NCI-H1417 treated with DMSO at 0.1 percent for 48 hours (cell line): ENCODE measurements at places on chromosomes 11 and 22.

GRCh38 chr22:35913925-35914324 lies 114.7 kb downstream of the RBFOX2 start:
- no peak for DNase-seq

GRCh38 chr11:129248618-129249017 lies 56.5 kb upstream of the ARHGAP32 start:
- DNase-seq: no peak

DNA sequence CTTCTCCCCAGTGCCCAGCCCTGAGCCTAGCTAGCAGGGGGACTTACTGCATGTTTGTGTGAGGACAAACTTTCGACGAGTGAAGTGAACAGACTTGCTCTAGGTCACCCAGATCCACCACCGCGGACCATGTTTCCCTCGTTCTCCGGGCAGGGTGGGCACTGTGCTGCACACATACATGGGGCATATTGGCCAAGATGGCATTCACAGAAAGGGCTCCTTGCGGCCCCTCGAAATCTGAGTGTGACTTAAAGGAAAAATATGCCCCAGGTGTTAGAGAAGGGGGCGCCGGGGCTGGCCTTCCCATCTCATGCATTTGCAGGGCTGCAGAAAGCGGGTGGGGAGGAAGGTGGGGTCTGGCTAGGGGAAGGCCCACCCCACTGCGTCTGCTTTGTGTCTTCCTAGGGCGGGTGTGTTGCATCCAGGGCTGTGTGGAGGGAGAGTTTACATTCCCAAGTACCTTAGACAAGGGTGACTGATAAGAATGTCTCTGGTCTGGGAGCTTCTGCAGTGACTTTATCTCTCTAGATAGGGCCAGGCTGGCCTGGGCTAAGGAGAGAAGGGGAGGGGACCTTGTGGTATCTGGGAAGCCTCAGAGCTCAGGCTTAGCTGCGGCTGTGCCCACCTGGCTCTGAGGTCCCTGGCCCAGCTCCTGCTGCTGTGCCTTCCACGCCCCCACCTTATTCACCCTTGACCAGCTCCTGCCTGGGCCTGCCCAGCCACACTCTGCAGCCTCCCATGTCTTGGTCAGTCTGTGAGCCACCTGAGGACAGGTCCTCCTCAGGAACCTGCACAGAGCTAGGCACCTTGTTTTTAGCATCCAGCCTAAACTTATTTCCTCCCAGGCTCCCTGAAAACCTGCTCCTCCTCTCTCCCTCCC lies 45.8 kb downstream of the LRRC32 start:
- no peak for DNase-seq

DNA sequence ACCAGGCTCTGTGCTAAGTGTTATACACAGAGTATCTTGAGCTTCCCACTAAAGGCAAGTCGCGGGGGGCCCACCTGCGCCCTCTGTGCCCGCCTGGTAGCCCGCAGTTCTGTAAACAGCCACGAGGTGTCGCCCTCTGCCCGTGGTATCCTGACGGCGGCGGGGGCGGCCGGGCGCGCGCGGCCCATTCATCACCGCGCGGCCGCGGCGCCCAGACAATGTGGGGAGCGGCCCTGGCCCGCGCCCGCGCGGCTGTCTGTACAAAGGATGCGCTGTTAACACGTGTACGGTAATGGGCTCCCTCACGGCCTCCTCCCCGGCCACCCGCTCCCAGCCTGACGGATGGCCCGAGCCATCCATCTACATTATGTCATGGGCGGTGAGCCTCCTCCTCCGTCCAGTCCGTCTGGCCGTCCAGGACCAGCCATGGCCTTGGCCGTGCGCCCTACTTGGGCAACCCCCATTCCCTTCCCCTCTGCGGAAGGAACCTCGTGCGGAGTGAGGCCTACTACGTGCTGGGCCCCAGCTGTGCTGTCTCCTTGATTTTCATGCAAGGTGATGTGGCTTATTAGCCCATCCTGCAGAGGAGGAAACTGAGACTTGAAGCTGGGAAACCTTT lies 99.4 kb downstream of the MIAT start:
- DNase-seq: no peak

DNA sequence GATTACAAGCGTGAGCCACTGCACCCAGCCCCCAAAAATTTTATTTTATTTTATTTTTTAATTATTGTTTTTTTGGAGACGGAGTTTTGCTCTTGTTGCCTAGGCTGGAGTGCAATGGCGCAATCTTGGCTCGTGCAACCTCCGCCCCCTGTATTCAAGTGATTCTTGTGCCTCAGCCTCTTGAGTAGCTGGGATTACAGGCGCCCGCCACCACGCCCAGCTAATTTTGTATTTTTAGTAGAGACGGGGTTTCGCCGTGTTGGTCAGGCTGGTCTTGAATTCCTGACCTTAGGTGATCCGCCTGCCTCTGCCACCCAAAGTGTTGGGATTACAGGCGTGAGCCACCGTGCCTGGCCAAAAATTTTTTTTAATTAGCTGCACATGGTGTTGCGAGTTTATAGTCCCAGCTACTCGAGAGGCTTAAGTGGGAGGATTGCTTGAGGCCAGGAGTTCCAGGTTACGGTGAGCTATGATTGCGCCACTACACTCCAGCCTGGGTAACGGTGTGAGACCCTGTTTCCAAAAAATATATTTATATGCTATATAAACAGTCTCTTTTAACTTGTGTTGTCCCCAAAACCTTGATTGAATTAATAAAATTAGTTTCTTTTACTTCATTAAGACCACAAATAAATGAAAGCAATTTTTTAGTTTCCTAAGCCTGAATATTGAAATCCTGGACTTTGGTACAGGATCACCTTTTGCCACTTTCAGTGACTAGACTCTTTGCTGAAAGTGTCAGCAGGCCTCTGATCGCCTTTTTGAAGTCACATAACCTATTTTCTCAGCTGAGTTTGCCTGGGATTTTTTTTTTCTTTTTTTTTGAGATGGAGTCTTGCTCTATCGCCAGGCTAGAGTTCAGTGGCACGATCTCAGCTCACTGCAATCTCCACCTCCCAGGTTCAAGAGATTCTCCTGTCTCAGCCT lies 16.2 kb downstream of the ATG13 start:
- no peak for DNase-seq
